Glutamatergic neuron (in vitro differentiated cells): ENCODE measurements at places on chromosomes 1 and 21. TPM values are rescaled to one million over a fixed set of nuclear protein-coding genes. Genes with fewer than 3 reads are reported as not detected.

Gene MARCKSL1
- total RNA-seq = 912 TPM

Gene DVL1
- total RNA-seq = 124 TPM

Gene TNFRSF25
- total RNA-seq = 47.5 TPM

Gene LGR6
- total RNA-seq = 0.37 TPM

Gene LRP8
- total RNA-seq = 57.9 TPM

Gene BNIPL
- total RNA-seq = 1.4 TPM

Gene DDR2
- 4.4 TPM for total RNA-seq

DNA sequence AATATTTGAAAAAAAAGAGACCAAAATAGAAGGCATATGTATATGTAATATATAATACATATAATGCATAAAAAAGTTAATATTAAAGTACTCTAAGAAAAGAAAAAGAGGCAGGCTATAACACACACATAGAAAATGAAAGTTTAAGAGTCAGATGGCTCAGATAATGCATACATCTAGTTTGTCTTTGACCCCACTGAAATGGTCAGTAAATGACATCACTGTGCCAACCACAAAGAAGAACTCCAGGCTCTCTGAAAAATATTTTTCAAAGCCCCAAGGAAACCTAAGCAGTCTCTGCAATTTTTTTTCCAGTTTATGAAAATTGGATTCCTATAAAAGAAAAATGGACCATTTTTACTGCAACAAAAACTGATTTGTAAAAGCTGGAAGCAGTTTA is 55.4 kb upstream of the SCYL3 start:
- DNase-seq = no peak
- peaks cover 5% of the 10 kb centered on the region for H3K4me1 ChIP-seq
- no peaks in the 10 kb centered on the region for H3K27me3 ChIP-seq
- no peak overlapping the region for H3K27ac ChIP-seq
- H3K4me3 ChIP-seq = no peak overlapping the region
- no peaks in the 10 kb centered on the region for H3K36me3 ChIP-seq

DNA sequence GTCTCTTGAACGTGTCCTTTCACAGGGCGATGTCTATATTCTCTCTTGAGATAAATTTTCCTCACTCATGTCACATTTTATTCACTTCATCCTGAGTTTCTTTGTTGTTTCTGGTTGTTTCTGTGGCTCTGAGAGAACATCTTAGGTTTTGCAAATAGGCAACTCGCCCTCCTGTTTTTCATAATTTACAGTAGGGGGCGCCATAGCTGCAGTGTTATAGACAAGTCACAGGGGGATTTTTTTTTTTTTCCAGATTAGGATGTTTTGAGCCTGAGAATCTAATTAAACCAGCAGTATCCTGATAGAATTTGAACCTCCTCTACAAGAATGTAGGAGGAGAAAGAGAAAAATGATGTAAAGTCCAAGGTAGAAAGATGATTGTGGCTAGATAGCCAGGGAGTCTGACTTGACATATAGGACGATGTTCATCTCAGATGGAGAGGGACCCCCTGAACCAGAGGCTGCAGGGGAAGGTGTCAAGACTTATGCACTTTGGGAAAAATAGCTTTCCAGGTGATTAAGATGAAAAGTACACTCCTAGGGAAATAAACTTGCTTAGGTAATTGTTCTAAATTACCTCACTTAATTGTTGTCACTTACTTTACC is 76.3 kb downstream of the ZP4 start:
- no peak overlapping the region for H3K27ac ChIP-seq
- no peak overlapping the region for H3K4me3 ChIP-seq
- H3K36me3 ChIP-seq = peaks cover 4% of the 10 kb centered on the region
- no peak for DNase-seq
- no peaks in the 10 kb centered on the region for H3K27me3 ChIP-seq

- H3K27ac ChIP-seq = no peak within 1 kb of the TSS
- peaks cover 6% of the 10 kb centered on the region for H3K4me1 ChIP-seq
- no peak within 1 kb of the TSS for H3K4me3 ChIP-seq
- peaks cover 12% of the 10 kb centered on the region for H3K27me3 ChIP-seq
Observed at GRCh38 chr1:966135-966703, at the start of gene PLEKHN1. PLEKHN1 (plus strand) TSS chr1:966482; CDS start chr1:966532, 50 bp downstream.

DNA sequence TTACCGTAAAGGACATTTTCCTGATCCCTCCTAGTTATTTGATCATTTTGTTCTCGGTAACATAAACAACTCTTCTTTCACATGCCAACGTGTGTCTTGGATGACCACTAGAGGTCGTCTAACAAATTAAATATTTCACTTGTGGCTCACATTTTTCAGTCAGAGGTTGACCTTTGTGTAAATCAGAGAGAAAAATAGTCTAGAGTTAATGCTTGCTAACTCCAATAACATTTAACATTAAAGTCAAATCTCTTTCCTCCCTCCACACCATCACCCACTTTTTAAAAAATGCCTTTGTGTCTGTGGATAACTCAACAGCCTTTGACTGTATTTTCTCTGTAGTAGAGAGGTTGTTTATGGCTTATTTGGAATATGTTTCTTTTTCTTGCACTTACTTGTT is 220.5 kb upstream of the B3GALT2 start:
- no peaks in the 10 kb centered on the region for H3K27me3 ChIP-seq
- H3K4me1 ChIP-seq = peaks cover 13% of the 10 kb centered on the region
- no peak overlapping the region for H3K27ac ChIP-seq
- no peaks in the 10 kb centered on the region for H3K36me3 ChIP-seq
- DNase-seq = no peak

- H3K27me3 ChIP-seq = no peaks in the 10 kb centered on the region
- DNase-seq = no peak
- H3K4me3 ChIP-seq = no peak overlapping the region
- H3K4me1 ChIP-seq = no peaks in the 10 kb centered on the region
Observed at GRCh38 chr1:236484310-236484971, 39.3 kb upstream of the LGALS8 start.

GRCh38 chr21:43654806-43655489 is 4.3 kb downstream of the HSF2BP start:
- no peak overlapping the region for H3K4me3 ChIP-seq
- no peak overlapping the region for H3K27ac ChIP-seq
- H3K4me1 ChIP-seq = no peaks in the 10 kb centered on the region
- no peak for DNase-seq

GRCh38 chr1:201999625-202000238 is 10.7 kb upstream of the ELF3 start:
- H3K4me3 ChIP-seq = no peak overlapping the region
- H3K27ac ChIP-seq = no peak overlapping the region
- H3K27me3 ChIP-seq = peaks cover 6% of the 10 kb centered on the region
- H3K4me1 ChIP-seq = no peaks in the 10 kb centered on the region

- H3K4me3 ChIP-seq = peak overlapping the region; percentile 96
- peaks cover 14% of the 10 kb centered on the region for H3K4me1 ChIP-seq
- no peaks in the 10 kb centered on the region for H3K36me3 ChIP-seq
- no peak for DNase-seq
- H3K27ac ChIP-seq = peak overlapping the region; percentile 92
Observed at GRCh38 chr1:185317886-185318310, 855 bp upstream of the IVNS1ABP start.

- peak overlapping the region; percentile 31 for H3K27ac ChIP-seq
- H3K36me3 ChIP-seq = no peaks in the 10 kb centered on the region
- no peak for DNase-seq
- H3K27me3 ChIP-seq = peaks cover 4% of the 10 kb centered on the region
- H3K4me3 ChIP-seq = no peak overlapping the region
Observed at GRCh38 chr1:45568421-45568820, 15.4 kb upstream of the NASP start.

GRCh38 chr1:3133686-3134085 is 64.7 kb downstream of the PRDM16 start:
- no peaks in the 10 kb centered on the region for H3K36me3 ChIP-seq
- no peaks in the 10 kb centered on the region for H3K4me1 ChIP-seq
- H3K27me3 ChIP-seq = peaks cover 12% of the 10 kb centered on the region
- no peak for DNase-seq
- H3K4me3 ChIP-seq = no peak overlapping the region
- H3K27ac ChIP-seq = no peak overlapping the region

GRCh38 chr1:160243767-160244166 is 18.6 kb downstream of the DCAF8 start:
- peaks cover 2% of the 10 kb centered on the region for H3K27me3 ChIP-seq
- peaks cover 26% of the 10 kb centered on the region for H3K4me1 ChIP-seq
- no peaks in the 10 kb centered on the region for H3K36me3 ChIP-seq

DNA sequence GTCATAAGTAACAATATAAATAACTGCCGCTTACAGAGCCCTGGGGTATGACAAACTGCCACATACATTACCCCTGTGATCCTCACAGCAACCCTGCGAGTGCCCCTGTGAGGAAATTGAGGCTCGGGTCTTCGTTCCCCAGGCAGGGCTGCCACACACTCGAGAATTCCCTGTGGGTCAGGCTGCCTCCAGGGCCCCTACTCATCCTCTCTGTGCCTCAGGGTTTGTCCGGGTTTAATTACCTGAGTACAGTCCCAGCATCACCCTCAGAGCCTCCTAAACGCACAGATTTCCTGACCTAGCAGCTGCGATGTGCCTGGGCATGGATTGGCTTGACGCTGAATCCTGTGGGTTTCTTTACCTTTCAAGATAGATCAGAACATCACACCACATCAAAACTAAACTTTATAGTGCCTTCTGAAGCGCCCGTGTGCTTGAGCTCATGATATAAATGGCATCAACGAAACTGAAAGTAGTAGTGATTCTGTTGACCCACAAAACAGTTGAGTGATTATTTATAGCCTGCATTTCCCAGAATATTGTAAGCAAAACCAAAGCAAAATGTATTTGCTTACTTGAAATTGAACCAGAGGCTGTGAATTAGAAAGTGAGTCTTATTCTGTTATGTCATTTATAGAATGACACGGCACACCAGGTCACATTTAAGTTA is 14.0 kb downstream of the SLC37A1 start:
- DNase-seq = no peak
- H3K4me1 ChIP-seq = peaks cover 54% of the 10 kb centered on the region
- peaks cover 5% of the 10 kb centered on the region for H3K36me3 ChIP-seq

- peaks cover 8% of the 10 kb centered on the region for H3K4me1 ChIP-seq
- no peak overlapping the region for H3K4me3 ChIP-seq
- DNase-seq = no peak
- peaks cover 3% of the 10 kb centered on the region for H3K27me3 ChIP-seq
- no peak overlapping the region for H3K27ac ChIP-seq
- no peaks in the 10 kb centered on the region for H3K36me3 ChIP-seq
Observed at GRCh38 chr21:36415375-36415774, 30.2 kb downstream of the CHAF1B start.

- no peaks in the 10 kb centered on the region for H3K27me3 ChIP-seq
- H3K4me1 ChIP-seq = peaks cover 15% of the 10 kb centered on the region
- H3K4me3 ChIP-seq = peak overlapping the region; percentile 81
Observed at GRCh38 chr1:184036517-184036949, 995 bp downstream of the COLGALT2 start.

DNA sequence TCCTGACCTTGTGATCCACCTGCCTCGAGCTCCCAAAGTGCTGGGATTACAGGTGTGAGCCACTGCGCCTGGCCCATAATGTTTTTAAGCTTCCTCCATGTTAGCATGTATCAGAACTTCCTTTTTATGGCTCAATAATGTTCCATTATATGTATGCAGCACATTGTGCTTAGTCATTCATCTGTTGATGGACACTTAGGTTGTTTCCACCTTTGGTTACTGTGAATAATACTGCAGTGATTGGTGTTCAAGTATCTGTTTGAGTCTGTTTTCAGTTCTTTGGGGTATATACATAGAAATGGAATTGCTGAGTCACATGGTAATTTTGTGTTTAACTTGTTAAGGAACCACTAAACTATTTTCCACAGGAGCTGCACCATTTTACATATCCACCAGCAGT is 17.7 kb downstream of the CMPK1 start:
- no peak overlapping the region for H3K27ac ChIP-seq
- H3K4me1 ChIP-seq = no peaks in the 10 kb centered on the region
- no peak for DNase-seq

GRCh38 chr1:153919876-153920852 is 2.6 kb downstream of the GATAD2B start:
- no peak for DNase-seq
- H3K27me3 ChIP-seq = peaks cover 10% of the 10 kb centered on the region
- H3K36me3 ChIP-seq = no peaks in the 10 kb centered on the region
- peaks cover 23% of the 10 kb centered on the region for H3K4me1 ChIP-seq

DNA sequence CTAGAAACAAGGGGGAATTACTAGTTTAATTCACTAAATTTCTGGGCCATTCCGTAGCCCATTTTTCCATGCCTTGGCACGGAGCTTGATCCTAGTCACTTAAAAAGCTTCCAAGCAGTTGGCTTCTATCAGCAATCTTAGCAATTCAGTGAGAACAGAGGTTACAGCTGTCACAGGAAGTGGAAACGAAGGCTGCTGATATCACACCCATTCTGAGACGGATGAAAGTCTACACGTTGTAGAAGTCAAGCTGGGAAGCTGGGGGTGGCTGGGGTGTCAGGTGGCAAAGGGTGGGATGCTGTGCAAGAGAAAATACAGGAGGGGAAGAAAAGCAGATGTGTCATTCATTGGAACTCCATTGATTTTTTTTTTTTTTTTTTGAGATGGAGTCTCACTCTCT is 11.8 kb upstream of the STMN1 start:
- H3K36me3 ChIP-seq = no peaks in the 10 kb centered on the region
- no peak for DNase-seq
- H3K27ac ChIP-seq = peak overlapping the region; percentile 43
- no peaks in the 10 kb centered on the region for H3K27me3 ChIP-seq

DNA sequence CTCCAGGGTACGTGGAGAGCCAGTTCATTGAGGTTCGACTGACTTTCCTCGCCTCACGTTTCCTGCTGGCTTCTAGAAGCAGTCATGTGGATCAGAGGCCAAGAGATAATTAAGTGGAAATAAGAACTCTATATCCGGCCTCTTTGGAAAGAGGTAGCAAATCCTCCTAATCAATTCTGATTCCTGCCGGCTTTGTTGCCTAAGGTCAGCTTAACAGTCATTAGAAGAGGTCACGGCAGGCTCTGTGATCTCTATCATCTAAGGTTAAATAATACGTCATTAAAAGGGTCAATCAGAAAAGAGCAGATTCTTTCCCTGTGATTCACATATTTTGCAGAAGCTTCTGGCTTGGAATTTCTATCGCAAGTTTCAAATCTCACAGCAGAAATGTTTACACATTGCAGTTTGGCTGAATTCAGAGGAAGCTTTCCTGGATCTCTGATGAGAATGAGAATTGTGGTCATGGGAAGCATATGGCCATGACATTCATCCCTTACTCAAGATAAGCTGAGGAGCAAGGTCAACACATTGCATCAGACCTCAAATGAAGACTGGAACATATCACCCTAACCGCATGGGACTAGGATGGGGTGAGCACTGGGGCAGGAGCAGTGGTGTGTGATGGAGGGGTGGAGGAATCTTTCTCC is 189.4 kb downstream of the PBX1 start:
- H3K4me1 ChIP-seq = peaks cover 6% of the 10 kb centered on the region
- no peak for DNase-seq
- H3K27ac ChIP-seq = no peak overlapping the region
- no peak overlapping the region for H3K4me3 ChIP-seq

DNA sequence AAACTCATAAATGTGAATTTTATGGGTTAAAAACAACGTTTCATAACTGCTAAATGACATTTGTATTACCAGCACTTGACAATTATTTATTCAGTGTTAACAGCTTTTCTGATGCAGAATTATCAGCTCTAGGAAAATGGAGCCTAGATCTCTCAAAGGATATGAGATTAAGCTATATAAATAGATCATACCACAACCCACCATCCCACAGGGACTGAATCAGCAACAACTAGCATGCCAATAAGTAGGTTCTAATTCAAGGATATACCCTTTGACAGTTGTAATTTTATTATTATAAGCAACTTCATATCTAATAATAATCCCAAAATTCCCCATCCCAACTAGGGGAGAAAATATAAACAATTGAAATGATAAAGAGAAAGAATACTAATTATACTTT is 275.4 kb upstream of the RGS18 start:
- H3K27me3 ChIP-seq = no peaks in the 10 kb centered on the region
- no peaks in the 10 kb centered on the region for H3K36me3 ChIP-seq
- DNase-seq = no peak
- no peak overlapping the region for H3K27ac ChIP-seq
- H3K4me3 ChIP-seq = no peak overlapping the region

- H3K4me1 ChIP-seq = no peaks in the 10 kb centered on the region
- H3K27ac ChIP-seq = no peak overlapping the region
- no peak overlapping the region for H3K4me3 ChIP-seq
- DNase-seq = no peak
Observed at GRCh38 chr21:41124641-41125201, 43.2 kb upstream of the BACE2 start.
